ENCODE measurements at places on chromosomes 7 and 10.

DNA sequence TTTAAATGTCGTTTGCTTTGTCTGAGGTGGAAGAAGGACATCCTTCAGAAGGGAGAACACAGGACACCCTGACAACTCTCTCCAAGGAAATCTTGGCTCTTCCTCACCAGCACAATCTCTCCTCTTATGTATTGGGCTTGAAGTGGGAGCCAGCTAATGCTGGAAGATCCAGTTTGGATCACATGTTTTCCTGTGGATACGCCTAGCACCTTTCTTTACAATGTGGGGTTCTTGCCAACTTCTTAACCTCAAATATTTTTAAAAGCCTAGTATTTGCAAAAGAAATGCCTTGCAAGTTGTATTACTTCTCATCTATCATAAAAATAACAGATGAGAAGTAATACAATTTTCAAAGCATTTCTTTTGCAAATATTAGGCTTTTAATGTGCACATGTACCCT lies 76.4 kb downstream of the FRMD4A start:
- DNase-seq = no peak

DNA sequence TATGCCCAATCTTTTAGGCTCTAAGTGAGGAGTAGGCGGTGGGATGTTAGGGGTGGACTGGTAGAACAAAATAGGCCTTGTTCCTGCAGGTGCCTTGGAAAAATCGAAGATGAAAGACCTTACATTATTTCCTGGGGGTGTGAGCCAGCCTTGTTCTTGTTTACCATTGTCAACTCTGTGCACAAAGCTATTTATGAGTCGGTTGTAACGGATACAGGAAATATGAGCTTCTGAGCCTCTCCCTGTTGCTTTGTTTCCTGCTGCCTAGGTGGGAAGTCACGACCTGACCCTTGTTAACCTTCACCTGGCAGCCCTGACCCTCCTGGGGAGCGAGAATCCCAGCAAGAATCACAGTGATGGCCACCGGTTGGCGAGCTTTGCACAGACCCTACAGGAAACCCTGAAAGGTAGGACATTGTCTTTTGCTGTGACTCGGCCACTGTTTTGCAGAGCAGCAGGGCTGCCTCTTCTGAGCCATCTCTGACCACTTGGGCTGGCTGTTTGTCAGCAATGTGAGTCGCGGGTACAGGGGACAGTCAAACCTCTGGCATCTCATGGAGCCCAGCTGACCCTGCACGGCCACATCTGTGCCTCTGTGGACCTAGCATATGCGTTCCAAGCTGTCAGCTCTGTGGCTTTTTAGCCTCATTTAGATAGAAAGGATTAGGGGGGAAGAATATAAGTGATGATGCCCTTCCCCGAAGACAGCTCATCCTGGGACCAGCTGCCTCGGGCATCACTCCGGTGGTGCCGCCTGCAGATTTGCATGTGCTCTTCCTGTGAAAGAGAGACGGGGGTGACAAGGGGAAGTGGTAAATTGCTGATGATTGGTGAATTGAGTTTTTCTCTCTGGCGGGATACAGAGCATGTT lies 102.1 kb upstream of the ANLN start:
- DNase-seq = peak; percentile 98

DNA sequence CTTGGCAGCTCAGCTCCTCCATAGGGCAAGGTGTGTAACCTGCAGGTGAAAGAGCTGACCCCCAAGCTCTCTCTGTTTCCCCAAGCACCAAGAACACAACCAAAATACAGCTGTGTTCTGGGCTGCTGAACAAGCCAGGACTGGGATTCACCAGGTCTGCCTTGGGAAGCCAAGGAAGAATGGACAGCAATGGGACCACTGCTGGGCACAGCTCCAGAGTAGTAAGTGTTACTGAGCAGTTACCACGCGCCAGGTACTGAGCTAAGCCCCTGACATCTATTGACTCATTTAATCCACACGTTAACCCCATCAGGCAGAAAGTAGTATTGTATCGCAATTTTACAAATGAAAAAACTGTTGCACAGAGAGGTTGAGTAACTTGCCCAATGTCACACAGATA lies 168.3 kb downstream of the GRID1 start:
- no peak for DNase-seq

DNA sequence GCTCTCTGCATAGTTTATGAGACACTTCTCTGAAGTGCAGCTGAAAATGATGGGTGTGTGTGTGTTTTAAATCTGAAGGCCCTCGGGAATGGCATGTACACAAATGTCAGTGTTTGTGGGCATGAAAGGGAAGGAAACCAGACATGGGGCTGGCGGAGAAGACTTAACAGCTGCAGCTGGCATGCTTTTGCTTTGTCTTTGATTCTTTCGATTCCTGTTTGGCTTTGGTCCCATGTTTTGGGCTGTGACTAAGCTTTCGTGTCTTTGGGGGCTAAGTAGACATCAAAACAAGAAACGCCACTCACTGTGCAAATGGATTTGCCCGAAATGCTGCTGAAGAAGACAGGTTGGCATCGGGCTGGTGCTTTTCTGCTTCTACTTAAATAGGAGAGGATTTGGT lies 179.3 kb downstream of the PFKFB3 start:
- no peak for DNase-seq

- DNase-seq = no peak
Measured at GRCh38 chr7:16447876-16448275, 17.7 kb downstream of the SOSTDC1 start.

- DNase-seq = no peak
Measured at GRCh38 chr7:139559364-139560105, 36.0 kb downstream of the CLEC2L start.

DNA sequence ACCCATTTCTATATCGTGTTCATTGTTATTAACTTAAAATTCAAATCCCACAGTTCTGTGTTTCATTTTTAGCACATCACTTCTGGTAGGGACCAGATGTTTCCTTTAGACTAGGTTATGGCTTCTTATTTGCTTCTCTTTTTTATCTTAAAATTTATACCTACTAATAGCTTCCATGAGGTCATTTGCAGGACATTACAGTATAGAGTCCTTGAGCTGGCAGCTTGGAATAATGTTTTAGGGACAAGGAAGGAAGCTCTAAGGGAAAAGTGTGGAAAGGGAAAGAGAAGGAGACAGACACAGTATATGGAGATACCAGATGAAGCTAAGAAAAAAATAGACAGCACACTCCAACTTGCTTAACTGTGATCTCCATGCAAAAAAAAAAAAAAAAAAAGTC lies 48.8 kb upstream of the CD36 start:
- no peak for DNase-seq

- no peak for DNase-seq
Measured at GRCh38 chr7:21345361-21345760, 82.5 kb upstream of the SP4 start.

GRCh38 chr7:31028417-31028992 lies 23.6 kb upstream of the ADCYAP1R1 start:
- DNase-seq = no peak

DNA sequence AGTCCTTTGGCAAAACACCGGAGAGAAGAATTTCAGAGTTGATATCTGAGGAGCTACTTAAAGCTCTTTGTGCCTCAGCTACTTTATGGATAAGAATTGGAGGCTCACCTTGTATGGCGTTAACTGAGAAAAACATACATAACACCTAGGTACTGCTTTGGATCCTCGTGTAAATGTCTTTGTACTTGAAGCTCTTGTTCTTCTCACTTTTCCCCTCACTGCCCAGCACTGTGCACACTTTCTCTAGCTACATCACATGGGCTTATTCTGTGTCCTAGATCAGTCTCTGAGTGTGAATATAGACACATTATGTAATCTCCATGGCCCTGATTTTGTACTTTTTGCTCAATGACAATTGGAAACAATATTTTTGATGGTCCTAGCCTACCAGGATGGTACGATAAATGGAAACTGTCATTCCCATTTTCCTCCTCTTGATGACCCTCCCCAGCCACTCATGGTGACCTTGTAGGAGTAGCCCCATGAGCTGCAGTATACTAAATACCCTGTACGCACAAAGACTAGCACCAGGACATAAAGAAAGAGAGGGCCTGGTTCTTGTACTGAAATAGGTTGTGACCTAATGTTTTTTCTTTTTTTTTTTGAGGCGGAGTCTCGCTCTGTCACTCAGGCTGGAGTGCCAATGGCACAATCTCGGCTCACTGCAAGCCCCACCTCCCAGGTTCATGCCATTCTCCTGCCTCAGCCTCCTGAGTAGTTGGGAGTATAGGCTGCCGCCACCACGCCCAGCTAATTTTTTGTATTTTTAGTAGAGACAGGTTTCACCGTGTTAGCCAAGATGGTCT lies 22.1 kb downstream of the STAMBPL1 start:
- no peak for DNase-seq

GRCh38 chr7:47707583-47707982 lies 125.7 kb upstream of the TNS3 start:
- DNase-seq = no peak

- no peak for DNase-seq
Measured at GRCh38 chr7:70334871-70335270, 736.6 kb downstream of the AUTS2 start.

DNA sequence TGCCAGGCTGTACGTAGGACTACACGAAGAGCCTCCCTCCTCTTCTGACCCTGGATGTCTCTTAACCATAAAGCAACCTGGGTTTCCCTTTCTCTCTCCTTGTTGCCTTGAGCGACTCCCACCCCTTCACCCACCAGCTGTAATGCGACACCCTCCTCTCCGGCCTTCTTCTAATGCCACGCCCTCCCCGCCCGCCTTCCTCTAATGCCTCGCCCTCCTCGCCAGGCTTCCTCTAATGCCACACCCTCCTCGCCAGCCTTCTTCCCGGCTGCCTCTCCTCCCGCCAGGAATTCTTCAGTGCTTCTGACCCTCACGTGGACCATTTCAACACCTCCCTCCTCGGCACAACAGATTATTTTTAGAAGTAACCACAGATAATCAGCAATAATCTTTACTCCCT lies 348.5 kb upstream of the SHH start:
- peak; percentile 66 for DNase-seq

GRCh38 chr10:114370966-114371365 lies 33.3 kb downstream of the AFAP1L2 start:
- no peak for DNase-seq

DNA sequence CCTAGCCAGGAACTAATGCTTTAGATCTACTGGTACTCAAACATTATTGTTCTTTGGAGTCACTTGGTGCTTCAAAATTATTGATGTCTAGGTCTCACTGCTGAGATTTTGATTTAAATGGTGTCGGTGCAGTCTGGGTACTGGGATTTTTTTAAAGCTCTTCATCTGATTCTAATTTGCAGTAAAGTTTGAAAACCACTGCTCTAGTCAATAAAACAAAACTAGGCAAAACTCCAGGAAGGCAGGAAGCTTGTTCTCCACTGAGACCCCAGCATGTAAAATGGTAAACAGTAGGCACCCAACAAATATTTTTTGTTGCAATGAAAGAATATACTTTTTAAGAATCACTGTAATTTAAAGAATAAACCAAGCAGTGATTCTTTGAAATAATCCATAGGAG lies 49.7 kb downstream of the ADD3 start:
- no peak for DNase-seq

GRCh38 chr7:70178787-70179186 lies 580.5 kb downstream of the AUTS2 start:
- peak; percentile 87 for DNase-seq

DNA sequence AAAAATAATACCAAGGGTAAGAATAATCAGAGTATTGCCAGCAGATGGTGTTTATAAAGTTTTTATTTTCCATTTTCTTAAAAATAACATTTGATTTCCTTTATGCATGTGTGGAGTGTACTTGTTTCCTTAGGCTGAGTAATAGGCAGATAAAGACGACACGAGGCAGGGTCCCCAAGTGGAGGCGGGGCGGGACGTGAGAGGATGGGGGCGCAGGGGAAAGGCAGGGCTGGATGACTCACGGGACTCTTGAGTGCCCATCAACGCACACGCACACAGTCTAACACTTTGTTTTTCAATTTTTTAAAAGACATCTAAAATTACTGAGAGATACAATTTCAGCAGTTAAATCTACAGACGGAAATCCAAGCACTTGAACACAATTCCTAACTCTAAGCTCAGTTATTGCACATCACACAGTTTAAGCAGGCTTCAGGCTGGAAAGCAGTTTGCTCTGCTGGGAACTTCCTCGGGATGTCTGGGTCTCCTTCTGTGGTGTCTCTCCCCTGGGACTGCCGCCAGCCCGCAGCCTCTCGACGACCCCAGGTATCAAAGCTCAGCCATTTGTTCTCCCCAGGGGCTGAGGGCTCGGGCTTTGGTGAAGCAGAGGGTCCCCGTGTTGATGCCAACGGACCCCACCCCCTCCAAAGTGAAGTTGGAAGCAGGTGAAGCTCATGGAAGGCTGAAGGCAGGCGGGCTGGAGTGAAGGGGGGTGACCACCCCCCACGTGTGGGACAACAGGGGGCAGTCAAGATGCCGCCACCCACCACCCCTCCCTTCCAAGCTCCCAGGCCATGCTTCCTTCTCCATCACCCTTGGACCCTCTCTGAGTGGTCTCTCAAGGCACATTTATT lies 29.1 kb downstream of the SPOCK2 start:
- DNase-seq = no peak

DNA sequence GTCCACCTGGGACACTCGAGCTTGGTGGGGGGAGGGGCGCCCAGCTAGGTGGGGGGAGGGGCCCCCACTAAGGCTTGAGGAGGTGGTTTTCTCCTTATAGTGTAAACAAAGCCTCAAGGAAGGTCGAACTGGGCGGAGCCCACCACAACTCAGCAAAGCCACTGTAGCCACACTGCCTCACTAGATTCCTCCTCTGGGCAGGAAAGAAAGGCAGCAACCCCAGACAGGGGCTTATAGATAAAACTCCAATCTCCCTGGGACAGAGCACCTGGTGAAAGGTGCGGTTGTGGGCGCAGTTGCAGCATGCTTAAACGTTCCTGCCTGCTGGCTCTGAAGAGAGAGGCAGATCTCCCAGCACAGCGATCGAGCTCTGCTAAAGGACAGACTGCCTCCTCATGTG lies 133.1 kb downstream of the SNX13 start:
- no peak for DNase-seq

DNA sequence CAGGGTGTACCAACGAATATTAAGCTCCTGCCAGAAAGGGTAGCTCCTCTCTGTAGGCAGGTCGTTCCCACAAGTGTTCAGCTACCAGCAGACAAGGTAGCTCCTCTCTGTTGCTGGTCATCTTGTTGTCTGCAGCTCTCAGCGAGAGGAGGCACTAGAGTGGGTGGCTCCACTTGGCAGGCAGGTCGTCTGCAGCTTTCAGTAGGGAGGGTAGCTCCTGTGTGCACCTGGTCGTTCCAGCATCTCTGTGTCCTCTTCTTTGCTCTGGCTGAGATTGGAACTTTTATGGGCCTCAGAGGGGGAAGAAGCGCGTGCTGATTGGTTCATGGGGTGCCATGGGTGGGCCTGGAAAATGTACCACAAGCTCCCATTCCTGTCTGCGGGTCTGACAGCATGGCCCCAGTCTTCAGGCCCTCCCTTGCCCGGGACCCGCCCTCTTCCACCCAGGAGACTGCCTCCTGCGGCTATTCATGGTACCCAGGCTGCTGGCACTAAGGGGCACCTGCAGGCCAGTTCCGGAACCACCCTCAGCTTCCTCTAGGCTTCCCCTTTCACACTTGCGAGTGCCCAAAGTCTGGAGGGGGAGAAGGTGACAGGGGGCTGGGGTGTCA lies 63.9 kb upstream of the CACNA2D1 start:
- DNase-seq = no peak

GRCh38 chr7:107173691-107174406 lies 5.0 kb downstream of the HBP1 start:
- DNase-seq = no peak

Measured in SW480 (cell line).